Inflammatory macrophage (primary cell): ENCODE measurements at places on chromosomes 13 and 19.

DNA sequence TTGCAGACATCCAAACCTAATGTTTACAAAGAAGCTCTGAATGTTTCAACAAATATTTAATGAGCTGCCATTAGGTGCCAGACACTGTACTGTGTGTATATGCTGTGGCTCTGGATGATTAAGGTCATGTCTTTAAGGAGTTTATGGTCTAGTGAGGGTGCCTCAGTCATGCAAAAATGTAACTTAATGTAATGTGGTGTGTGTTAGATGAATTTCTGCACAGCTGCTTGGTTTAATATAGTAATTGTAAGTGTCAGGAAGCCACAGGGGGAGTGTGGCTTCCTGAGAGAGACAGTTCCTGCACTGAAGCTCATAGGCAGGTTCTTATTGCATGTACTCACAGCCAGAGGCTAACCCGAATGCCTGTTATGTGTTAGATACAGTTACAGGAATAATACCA is 43.3 kb downstream of the SPATA13 start:
- DNase-seq, result no peak

- no peak for DNase-seq
These were observed 10.7 kb downstream of the PRKACA start for GRCh38 chr19:14106840-14107239.

- no peak for DNase-seq
These were observed 3.0 kb upstream of the NDFIP2 start for GRCh38 chr13:79477968-79478367.

GRCh38 chr19:40273469-40274360 is 11.4 kb downstream of the AKT2 start:
- DNase-seq, result no peak

- DNase-seq, result peak; percentile 73
These were observed 4.3 kb downstream of the FAAP24 start for GRCh38 chr19:32976223-32976805.

DNA sequence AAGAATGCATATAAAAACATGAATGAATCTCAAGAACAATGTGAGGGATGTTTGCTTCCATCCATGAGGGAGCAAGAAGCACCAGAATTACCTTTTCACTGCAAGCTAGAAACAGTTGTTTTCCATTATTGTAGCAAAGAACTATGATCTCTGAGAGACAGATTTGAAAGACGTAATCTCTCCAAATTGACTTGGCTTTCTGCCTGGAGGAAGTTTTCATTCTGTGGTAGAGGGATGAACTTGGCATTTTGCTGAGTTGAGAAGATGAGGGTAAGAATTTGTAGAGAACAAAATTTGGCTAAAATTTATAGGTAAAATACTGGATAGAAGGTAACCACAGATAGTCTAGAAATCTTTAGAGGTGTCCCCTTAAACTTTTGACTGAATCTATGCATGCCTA is 496.8 kb downstream of the TDRD3 start:
- DNase-seq, result no peak

DNA sequence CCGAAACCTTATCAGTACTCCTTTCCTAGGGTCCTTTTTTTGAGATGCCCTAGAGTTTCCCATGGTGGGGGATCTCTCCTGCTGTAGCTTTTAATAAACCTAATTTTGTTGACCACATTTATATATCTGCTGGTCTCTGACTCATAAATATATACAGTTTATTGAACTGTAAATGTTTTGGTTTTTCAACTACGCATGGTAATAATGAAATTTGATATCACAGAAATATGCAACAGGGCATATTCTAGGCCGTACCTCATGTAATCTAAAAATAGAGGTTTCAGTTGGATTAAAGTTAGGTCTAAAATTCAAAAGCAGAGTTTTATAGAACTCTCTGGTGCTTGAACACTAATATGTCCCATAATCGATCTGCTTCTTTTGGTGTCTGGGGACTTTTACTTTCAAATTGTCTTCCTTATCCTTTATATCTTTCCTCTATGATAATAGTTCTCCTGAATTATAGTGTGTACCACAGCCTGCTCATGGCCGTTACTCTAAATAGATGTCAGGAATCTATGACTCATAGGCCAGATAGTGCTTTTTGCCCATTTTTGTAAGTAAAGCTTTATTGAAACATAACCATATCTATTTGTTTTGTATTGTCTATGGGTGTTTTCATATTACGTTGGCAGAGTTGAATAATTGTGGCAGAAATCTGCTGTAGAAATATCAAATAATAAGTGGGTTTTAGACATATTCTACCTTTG is 324.8 kb upstream of the PCDH9 start:
- DNase-seq, result no peak

GRCh38 chr13:30115257-30115600 is 192.1 kb downstream of the KATNAL1 start:
- DNase-seq, result no peak

DNA sequence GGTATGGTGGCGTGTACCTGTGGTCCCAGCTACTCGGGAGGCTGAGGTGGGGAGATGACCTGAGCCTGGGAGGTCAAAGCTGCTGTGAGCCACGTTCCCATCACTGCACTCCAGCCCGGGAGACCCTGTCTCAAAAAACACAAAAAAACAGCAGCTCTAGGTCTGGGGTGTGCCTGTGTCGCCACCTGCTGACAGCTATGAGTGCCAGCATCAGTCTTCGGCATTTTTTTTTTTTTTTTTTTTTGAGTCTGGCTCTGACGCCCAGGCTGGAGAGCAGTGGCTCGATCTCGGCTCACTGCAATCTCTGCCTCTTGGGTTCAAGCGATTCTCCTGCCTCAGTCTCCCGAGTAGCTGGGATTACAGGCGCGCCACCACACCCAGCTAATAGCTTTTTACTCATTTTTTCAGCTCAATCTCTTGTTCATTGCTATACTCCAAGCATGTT is 10.1 kb downstream of the AP2S1 start:
- DNase-seq, result peak; percentile 65

DNA sequence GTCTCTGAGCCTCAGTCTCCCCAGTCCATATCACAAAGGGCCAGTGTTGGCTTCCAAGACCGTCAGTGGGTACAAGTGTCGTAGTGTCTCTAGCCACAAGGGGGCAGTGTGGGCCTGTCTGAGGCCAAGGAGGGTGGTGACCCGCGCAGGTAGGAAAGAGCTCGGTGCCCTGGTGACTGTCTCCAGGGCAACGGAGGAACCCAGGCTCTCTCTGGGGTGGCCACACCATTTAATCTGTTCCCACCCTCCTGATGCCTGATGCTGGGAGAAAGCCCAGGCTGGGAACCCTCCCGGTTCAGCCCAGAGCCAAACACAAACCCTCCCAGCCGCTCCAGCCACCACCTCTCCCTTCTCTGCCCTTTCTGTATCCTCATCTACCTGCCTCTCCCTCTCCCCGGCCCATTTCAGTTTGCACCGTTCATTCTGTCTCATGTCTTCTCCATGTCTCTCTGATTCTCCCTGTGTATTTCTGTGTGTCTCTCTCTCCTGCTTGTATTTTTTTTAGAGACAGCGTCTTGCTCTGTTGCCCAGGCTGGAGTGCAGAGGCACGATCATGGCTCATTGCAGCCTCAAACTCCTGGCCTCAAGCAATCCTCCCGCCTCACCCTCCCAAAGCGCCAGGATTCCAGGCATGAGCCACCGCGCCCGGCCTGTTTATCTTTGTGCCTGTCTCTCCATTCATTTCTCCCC is 17.5 kb upstream of the MEIS3 start:
- DNase-seq, result peak; percentile 73

GRCh38 chr19:50323782-50324133 is 5.4 kb downstream of the KCNC3 start:
- DNase-seq, result no peak

DNA sequence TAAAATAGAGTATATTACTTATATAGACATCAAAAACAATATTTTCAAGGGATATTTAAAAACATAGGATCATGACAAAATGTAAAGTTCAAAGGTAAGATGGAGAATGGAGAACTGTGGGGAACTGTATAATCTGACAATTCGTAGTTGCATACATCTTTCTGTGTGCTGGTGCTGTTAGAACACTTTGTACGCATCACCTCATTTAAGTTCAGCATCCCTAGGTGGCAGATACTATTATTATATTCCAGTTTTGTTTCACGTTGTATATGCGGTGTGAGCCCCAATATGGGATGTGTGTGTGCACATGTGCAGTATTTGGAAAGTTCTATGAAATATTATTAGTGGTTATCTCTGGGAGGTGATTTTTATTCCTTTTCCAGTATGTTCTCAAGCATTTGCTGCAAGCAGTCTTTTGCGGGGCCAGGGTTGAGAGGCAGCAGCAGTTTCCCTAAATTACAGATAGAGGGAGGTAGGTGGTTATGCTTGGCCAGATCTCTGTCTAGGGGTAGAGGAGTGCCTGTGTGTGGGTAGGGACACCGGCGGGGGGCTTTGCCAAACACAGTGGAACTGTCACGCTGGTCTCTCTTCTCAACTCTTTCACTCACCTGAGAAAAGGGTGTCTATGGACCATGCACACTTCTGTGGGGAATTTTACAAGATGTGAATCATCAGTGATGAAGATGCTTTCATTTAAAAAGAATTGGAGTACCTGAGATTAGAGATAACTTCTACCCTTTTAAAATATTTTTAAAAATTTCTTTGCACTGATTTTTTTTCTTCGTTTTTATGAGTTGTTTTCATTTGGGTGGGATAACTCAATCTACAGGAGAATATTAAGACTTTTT is 55.6 kb upstream of the ALOX5AP start:
- peak; percentile 59 for DNase-seq

DNA sequence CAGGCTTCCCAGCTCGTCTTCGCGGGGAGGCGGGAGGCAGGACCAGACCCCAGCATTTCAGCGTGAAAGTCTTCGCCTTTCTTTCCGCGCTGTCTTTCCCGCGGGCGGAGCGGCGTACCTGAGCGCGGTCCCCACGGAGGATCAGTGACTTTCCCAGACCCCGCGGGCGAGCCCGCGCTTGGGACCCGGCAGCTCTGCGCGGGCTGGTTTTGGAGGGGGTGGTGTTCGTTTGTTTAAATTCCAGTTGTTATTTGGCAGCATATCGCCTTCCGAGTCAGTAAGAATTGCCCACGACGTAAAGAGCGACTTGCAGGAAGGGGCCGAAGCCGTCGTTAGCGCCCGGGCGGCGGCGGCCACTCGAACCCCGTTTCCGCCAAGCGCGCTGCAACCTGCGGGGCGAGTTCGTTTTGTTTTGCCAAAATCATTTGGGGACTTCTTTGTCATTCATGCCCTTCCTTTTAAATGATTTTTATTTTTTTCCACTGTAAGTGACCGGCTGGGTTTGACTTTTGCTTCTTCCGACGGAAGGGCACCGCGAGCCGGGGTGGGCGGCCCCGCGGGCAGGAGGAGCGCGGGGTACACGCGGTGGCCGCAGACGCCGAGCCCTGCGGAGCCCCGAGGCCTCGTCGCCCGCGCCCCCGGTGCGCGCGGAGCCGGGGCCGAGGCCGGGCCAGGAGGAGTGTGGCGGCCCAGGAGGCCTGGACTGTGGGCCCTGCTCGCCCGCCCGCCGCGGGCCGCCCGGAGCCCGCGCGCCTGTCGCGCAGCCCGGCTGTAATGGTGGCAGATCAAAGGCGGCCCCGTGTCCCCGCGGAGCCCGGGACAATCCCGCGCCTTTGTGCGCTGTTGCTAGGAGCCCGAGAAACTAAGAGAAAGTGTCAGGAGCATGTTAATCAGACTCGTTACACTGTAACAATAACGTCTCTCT is 75.9 kb downstream of the ZIC5 start:
- no peak for DNase-seq

GRCh38 chr13:60164234-60164889 is 634 bp upstream of the DIAPH3 start:
- no peak for DNase-seq

GRCh38 chr13:73658639-73659038 is 475.6 kb downstream of the KLF12 start:
- DNase-seq, result no peak

GRCh38 chr13:30446126-30446500 is 19.6 kb downstream of the HMGB1 start:
- no peak for DNase-seq

DNA sequence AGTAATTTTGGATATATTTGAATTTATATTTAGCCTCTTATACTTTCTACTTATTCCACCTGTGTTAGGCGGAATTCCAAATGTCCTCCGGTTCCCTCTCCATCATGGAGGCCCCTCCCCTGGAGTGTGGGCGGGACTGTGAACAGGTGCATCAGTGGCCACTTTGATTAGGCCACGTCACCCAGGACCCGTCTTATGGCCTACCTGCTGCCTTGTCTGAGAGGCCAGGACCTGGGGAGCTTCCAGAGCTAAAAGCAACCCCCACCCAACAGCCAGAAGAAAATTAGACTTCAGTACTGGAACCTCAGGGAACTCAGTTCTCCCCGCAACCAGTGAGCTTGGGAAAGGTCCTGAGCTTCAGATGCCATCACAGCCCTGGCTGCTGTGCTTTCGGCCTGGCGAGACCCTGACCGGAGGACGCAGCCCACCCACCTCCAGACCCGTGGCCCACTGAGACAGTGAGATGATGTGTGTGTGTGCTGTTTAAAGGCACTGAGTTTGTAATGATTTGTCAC is 200.2 kb upstream of the SOX1 start:
- DNase-seq, result no peak
